ENCODE measurements at places on chromosomes 12 and 14.

DNA sequence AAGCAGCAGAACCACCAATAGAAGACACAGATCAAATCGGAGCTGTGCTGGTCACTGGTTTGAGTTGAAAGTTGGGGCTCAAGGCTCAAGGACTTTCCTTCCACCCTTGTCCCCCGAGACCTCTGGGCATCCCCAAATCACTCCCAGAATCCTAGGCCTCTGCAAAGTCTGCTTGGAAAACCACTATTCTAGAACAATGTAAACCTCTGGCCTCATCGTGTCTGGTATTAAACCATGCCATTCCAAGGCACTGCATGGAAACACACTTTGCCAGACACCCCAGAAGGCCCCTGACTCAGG, 288.0 kb downstream of the DPF3 start:
- DNase-seq: no peak

DNA sequence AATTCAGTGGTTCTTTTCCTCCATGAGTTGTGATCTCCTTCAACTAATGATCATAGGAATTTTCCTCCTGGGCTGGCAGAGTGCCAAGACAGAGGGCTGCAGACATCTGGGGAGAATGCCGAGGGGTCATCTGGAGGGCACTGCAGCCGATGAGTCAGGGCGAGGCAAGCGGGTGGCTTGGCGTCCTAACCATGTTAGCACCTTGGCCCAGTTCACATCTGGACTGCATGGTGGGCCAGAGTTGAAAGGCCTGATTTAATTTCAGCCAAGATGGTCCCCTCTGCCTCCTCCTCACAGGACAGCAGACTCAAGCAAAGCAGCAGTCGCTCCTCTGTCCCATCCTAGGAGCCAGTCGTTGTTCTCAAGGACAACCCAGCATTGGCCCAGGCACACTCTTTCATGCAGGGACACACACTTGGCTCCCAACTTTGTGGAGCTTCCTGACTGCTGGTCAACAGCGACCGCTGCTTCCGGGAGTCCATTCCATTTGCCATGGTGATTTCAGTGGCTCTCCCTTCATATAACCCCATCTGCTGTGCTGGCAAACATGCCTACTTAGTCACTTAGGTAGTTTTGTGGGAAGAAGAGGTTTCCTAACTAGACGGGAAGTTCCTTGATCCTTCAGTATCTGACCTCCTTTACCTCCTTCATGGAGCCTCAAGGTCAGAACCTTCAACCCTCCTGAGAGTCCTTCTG, 161.8 kb downstream of the TTC8 start:
- DNase-seq: no peak

DNA sequence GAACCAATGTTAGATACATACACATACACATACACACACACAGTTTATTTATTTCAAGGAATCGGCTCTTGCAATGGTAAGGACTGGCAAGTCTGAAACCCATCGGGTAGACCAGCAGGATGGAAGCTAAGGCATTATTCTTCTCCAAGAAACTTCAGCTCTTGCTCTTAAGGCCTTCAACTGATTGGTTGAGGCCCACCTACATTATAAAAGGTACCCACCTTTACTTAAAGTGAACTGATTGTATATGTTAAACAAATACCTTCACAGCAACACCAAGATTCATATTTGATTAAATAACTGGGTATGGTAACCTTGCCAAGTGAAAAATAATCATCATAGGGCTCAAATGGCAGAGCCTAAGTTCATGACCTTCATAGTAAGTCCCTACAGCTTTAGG, 695.5 kb downstream of the BCL11B start:
- DNase-seq: no peak

GRCh38 chr14:90416720-90417119, 19.9 kb downstream of the CALM1 start:
- DNase-seq: no peak

DNA sequence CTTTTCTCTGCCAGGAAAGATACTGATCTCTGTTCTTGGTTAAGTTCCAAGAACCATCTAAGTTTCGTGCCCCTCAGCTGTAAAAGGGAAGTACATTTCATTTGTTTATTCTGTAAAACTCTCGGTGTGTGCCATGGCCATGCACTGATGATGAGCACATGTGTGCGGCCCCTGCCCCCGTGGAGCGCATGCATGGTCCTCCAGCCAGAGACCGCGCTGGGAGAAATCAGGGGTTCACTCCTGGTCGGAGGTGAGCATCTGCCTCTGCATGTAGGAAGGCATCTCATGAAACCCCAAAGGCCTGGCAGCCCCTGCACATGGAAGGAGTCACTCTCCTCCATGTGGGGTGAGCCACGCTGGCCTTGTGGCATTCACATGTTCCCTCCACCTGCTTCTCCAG, 102.5 kb upstream of the RTL1 start:
- no peak for DNase-seq

DNA sequence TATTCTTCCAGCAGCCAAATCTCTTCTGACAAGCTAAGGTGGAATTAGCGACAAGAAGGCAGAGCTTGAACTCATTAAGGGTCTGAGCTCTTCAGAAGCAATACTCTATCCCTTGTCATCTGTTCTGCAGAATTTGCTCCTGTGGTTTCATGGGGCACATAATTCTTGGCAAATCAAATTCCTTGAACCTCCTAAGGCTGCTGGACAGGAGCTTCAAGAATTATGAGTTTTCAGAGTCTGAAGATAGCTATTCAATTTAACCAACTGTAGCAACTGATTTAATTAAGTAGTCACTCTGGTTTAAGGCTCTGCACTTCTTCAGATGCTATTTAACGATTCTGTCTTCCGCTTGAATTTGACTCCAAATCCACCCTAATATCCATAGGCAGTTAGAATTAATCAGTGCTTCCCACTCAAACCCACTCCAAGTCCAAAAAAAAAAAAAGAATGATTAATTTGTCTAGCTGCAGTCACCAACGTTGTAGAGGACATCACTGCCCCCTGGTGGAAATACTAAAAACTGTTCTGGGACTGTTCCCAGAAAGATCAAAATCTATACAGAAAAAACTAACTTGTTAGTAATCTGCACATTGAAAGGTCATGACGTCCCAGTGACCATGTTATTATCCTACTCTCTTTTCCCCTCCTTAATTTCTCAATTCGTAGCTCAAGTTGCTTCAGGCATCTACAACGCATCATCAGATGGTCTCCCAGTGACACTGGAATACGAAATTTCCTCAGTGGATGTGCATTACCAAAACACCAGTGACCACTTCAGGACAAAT, 169.9 kb downstream of the KIF21A start:
- DNase-seq: no peak

DNA sequence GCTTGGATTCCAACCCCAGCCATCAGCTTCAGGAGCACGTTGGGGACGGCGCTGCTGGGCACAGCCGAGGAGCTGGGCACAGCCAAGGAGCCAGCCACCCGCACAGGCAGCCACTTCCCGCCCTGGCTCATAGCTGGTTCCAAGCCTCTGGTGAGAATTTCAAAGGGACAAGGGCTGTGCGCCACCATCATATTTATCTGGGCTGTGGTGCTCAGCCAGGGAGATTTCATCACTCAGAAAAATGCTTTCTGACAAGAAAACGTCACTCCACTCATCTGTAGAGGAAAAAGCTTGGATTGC, 66.4 kb downstream of the GALNT9 start:
- no peak for DNase-seq

GRCh38 chr14:79581912-79582576, 629.3 kb downstream of the DIO2 start:
- no peak for DNase-seq

GRCh38 chr12:64746663-64747062, 12.5 kb downstream of the GNS start:
- no peak for DNase-seq

DNA sequence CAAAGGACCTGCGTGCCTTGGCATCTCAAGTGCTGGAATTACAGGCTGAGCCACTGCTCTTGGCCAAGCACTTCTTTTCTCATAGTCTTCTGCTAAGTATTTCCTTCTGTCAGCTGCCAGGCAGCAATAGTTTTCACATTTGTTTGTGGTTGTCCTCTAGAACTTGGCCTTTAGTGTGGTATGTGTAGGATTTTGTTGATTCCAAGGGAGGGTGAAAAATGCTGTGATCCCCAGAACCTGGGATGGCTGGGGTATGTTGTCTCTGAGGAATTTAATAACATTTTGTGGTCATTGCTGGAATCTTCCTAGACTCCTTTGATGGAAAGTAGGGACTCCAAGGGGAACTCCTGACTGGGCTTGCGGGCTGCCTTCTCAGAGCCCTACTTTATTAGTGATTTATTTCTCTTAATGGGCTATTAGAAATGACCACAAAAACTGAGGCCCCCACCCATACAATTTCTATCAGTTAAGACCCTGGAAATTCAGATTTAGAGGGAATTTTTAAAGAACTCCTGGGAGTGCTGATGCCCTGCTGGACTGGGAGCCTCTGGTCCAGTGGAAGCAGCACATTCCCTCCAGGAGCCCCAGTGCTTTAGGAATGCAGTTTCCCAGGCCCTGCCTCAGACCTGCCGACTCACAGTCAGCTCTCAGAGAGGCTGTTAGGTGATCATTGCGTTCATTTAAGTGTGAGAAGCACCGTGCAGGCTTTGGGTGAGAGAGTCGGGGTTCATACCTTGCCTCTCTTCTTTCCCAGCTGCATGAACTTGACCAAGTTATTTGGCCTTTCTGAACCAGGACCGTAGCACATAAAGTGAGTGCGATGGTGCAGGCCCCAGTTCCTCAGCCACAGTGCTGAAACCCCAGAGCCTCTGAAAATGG, 22.7 kb downstream of the TRAF3 start:
- DNase-seq: no peak

DNA sequence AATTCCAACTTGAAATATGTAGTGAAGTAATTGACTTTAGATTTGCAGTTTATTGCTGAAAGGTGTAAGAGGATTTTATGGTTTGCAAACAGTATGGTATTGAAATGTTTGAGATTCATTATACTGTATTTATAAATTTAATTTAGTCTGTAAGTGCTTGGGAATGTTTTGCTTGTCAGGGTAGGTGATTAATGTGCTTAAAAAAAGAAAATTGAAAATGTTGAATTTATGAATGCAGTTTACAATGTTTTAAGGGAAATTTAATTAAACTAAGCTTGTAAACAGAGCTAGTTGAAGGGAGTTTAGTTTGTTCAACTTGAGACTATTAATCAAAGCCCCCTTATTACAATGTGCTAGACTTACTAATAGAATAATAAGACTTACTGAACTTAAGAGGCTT, 18.0 kb upstream of the CRY1 start:
- no peak for DNase-seq

DNA sequence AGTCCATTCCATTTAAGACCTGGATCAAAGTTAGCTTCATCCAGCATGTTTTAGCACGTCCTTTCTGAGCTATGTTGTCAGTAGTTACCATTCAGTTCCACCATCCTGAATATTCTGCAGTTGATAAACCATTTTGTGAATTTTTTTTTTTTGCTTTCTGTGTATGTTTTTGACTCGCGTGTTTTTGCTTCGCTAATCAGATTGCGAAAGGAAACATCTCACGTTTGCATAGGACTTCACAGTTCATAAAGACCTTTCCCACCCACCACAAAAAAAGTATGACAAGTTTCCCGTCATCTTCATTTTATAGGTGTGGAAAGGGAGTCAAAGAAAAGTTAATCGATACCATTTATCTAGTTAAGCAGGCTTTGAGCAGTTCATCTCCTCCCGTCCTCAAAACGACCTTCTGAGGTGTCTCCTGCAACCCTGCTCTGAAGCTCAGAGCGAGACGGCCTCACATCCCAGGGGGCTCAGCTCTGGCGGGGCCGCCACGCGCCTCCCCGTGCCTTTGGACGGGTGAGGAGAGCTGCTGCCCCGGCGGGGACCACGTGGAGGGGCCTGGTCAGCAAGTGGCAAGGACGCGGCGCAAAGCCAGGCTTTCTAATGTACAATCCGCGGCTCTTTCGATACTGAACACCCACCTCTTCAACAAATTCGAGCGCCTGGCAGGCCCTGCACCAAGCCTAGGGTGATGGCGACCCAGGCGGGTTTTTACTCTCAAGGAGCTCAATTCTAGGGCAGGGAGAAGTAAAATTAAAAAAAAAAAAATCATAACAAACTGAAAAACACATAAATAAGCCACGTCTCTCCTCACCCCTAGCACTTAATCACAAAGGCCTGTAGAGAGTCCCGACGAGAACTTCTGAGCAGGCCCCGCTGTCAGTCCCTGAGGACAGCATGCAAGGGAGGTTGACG, 988 bp upstream of the TMEM263 start:
- no peak for DNase-seq

DNA sequence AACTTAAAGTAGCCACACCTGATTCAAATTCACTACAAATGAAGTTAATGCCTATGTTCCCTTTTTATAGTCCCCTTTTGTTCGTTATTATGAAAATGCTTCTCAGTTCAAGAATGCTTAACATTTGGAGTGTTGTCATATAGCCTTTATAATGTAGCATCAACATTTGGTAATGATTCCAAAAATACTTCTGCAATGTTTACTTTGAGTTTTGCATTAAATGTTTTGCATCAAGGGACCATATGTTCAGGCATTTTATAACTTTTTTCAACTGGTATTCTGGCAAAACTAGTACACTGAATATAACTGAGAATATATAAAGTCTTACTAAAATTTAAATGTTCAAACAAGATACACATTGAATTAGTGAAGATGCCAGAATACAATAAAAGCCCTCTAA, 209.6 kb upstream of the SLC16A7 start:
- no peak for DNase-seq

GRCh38 chr12:66662729-66663128, 16.1 kb downstream of the GRIP1 start:
- DNase-seq: no peak

DNA sequence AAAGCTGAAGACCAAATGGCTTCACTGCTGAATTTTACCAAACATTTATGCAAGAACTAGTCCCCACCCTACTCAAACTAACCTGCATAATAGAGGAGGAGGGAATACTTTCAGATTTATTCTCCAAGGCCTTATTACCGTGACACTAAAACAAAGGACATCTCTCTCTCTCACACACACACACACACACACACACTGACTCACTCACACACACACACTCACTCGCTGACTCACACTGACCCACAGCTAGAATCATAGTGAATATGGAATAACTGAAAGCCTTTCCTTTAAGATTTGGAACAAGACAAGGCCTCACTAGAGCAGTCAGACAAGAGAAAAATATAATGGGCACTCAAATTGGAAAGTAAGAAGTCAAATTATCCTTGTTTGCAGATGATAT, 1014.1 kb downstream of the TMTC2 start:
- DNase-seq: no peak

- no peak for DNase-seq
Observed at GRCh38 chr14:25086821-25087396, 37.0 kb upstream of the STXBP6 start.

- DNase-seq: no peak
Observed at GRCh38 chr14:87797001-87797400, 196.0 kb downstream of the GALC start.

GRCh38 chr12:128833418-128833817, 9.7 kb upstream of the SLC15A4 start:
- DNase-seq: no peak

Measured in activated T-cell treated with anti-CD3 and anti-CD28 coated beads for 4 hours (primary cell).